Fibroblast of villous mesenchyme (primary cell): ENCODE measurements at places on chromosomes 5 and 9. TPM values are rescaled to one million over a fixed set of nuclear protein-coding genes. Genes with fewer than 3 reads are reported as not detected.

Gene TBC1D2
- total RNA-seq: 56.4 and 78.6 TPM in 2 replicates

Gene SIL1
- 53.5 and 57.0 TPM in 2 replicates for total RNA-seq

Gene FGF18
- total RNA-seq: under 0.01 TPM in 1 of 2 replicates, not detected in the other

Gene PCDHGA3
- total RNA-seq: 3.2 and 4.3 TPM in 2 replicates

Gene BBLN
- 19.4 and 30.3 TPM in 2 replicates for total RNA-seq

Gene POLE3
- 33.2 and 54.0 TPM in 2 replicates for total RNA-seq

Gene PALM2AKAP2
- 24.5 and 31.5 TPM in 2 replicates for total RNA-seq

Gene LCN2
- total RNA-seq: not detected in 2 replicates

Gene FLT4
- total RNA-seq: under 0.01 and 0.43 TPM in 2 replicates

Gene PLAA
- total RNA-seq: 35.1 and 41.0 TPM in 2 replicates

Gene KIF12
- not detected in 2 replicates for total RNA-seq

Gene UBAP1
- total RNA-seq: 38.3 and 51.0 TPM in 2 replicates

Gene PCDHGC5
- total RNA-seq: 2.6 TPM in 2 replicates

Gene PCDHGA2
- 2.6 and 3.0 TPM in 2 replicates for total RNA-seq

Gene NEUROG1
- not detected in 2 replicates for total RNA-seq

Gene NME5
- total RNA-seq: 1.3 and 2.2 TPM in 2 replicates

Gene SUSD1
- 14.5 and 29.8 TPM in 2 replicates for total RNA-seq

Gene NTRK2
- not detected in 2 replicates for total RNA-seq

Gene DNAJA1
- total RNA-seq: 74.1 and 136 TPM in 2 replicates

Gene C5
- total RNA-seq: 2.3 and 3.9 TPM in 2 replicates

Gene TAF1L
- under 0.01 TPM in 1 of 2 replicates, not detected in the other for total RNA-seq

Gene TUSC1
- total RNA-seq: 6.9 and 12.2 TPM in 2 replicates

Gene DNAH5
- total RNA-seq: 0.97 and 1.3 TPM in 2 replicates

Gene OGN
- total RNA-seq: not detected in 2 replicates

Gene FGF1
- 8.7 and 16.0 TPM in 2 replicates for total RNA-seq

Gene SPZ1
- not detected in 2 replicates for total RNA-seq

Gene OLFML2A
- total RNA-seq: 4.3 and 5.5 TPM in 2 replicates

Gene ZNF354C
- 6.8 and 9.1 TPM in 2 replicates for total RNA-seq

Gene PHF2
- total RNA-seq: 14.2 and 15.5 TPM in 2 replicates

Gene SPARC
- 1,969 and 2,230 TPM in 2 replicates for total RNA-seq

Gene PCDHB4
- total RNA-seq: under 0.01 TPM in 2 replicates

Gene CKMT2
- total RNA-seq: 0.43 and 0.97 TPM in 2 replicates

Gene GNA14
- total RNA-seq: 1.3 and 6.5 TPM in 2 replicates
